Fibroblast of lung (primary cell): ENCODE measurements at places on chromosomes 3 and 15. TPM values are rescaled to one million over a fixed set of nuclear protein-coding genes. Genes with fewer than 3 reads are reported as not detected.

The SERPINI2 gene
- total RNA-seq, result not detected in 2 replicates

The GPR176 gene
- total RNA-seq, result 79.6 and 179 TPM in 2 replicates

The THRB gene
- 3.9 and 7.4 TPM in 2 replicates for total RNA-seq

The GTF2E1 gene
- total RNA-seq, result 15.7 and 16.2 TPM in 2 replicates

The ADAMTS7 gene
- 5.1 and 7.9 TPM in 2 replicates for total RNA-seq

The ADAMTSL3 gene
- 0.17 and 0.26 TPM in 2 replicates for total RNA-seq

The GHRL gene
- total RNA-seq, result not detected in 2 replicates

The GOLGA8S gene
- total RNA-seq, result under 0.01 TPM in 1 of 2 replicates, not detected in the other

The PPP2R3A gene
- total RNA-seq, result 10.5 and 17.5 TPM in 2 replicates

The DCUN1D1 gene
- 26.6 and 27.5 TPM in 2 replicates for total RNA-seq

The CCRL2 gene
- 0.26 and 0.33 TPM in 2 replicates for total RNA-seq

The HES1 gene
- 0.17 and 0.51 TPM in 2 replicates for total RNA-seq

The RETNLB gene
- total RNA-seq, result not detected in 2 replicates

The CNTN6 gene
- total RNA-seq, result not detected in 2 replicates

The THBS1 gene
- 631 and 1,745 TPM in 2 replicates for total RNA-seq
